Omental fat pad (tissue), 4 donors: ENCODE measurements at places on chromosomes 13 and 19.

DNA sequence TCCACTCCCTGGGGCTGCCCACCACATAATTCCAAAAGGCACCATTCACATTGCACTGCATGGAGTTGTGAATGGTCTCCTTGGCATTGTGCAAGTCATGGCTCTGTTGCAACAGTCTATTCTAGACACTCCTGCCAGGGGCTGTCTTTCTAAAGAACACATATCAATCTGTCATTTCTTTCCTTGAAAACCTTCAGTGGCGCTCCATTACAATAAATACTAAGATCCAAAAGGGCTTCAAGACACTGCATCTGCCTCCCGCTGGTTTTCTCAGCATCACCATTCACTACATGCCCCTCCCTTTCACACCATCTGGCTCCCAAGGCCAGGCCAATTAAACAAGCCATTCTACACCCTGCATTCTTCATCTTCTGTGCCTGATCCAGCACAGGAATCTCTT is 32.2 kb upstream of the TM9SF2 start:
- DNase-seq, result no peak

DNA sequence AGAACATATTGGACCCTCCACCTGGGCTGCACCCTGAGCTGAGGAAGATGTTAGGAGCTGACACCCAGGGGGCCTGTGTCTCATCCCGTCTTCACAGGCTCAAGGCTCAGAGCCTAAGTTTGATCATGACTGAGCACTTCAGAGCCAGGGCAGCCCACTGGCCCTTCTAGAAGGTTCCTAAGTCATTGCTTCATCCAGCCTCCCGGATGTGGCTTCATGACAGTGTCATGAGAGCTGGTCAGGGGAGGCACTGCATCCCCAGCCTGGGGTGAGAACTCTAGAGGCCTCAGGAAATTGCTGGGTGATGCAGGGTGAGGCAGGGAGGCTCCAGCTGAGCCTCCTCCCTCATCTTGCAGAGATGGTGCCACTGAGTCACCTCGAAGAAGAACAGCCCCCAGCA is 24.9 kb upstream of the PIK3R2 start:
- no peak for DNase-seq

GRCh38 chr19:958967-959855 is 24.9 kb upstream of the WDR18 start:
- no peak for DNase-seq

DNA sequence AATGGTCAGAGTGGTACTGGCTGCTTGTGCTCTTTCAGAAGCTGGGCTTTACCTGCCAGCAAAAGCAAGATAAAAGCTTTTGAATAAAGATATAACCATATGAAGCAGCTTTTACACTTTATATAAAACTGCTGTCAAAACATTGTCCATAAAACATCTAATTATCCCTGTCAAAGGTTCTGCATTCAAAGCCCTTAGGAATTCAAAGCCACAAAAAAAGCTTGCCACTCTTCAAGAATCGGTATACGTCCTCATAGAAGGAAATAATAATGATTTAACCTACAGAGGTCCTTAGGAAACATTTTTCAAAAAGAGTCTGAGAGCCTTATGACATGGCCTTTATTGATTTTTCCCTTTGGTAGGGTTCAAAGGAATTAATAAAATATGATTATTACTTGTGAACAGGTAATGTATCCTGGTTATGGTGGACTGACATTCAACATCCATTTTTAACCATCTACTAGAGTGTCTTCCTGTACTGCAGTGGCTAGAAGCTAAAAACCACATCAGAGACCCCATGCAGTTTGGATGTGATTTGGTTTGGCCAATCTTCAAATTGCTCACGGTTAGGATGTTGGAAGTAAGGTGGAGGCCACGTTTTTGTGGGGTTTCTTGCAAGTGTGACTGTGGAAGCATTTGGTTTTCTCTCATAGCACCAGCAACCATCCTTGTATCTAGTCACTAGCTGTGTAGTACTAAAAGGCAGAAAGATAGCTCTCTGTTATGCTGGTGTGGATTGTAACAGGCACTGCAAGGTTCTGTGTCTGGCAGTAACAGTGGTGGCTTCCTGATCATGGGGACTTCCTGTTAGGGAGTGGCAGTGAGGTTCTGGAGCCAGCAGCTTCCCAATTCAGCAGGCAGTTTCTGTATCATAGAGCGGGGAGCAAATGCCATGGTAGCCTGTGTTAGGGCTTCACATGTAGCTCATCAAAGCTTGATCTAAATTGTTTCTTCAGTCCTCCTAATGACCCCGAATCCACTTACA is 441.5 kb downstream of the DIAPH3 start:
- DNase-seq, result no peak
